ENCODE measurements at places on chromosomes 11 and 22. TPM values are rescaled to one million over a fixed set of nuclear protein-coding genes. Genes with fewer than 3 reads are reported as not detected.

GRCh38 chr22:39931251-39931650 is 28.9 kb upstream of the TMA7B start:
- DNase-seq, result no peak
- H3K4me1 ChIP-seq, result no peaks in the 10 kb centered on the region
- H3K36me3 ChIP-seq, result no peaks in the 10 kb centered on the region
- H3K27ac ChIP-seq, result no peak overlapping the region
- H3K4me3 ChIP-seq, result no peak overlapping the region
- H3K27me3 ChIP-seq, result no peaks in the 10 kb centered on the region

HTR3A gene
- 0.90 TPM for total RNA-seq

GRCh38 chr11:100316952-100317351 is 370.1 kb upstream of the ARHGAP42 start:
- no peaks in the 10 kb centered on the region for H3K27me3 ChIP-seq

DNA sequence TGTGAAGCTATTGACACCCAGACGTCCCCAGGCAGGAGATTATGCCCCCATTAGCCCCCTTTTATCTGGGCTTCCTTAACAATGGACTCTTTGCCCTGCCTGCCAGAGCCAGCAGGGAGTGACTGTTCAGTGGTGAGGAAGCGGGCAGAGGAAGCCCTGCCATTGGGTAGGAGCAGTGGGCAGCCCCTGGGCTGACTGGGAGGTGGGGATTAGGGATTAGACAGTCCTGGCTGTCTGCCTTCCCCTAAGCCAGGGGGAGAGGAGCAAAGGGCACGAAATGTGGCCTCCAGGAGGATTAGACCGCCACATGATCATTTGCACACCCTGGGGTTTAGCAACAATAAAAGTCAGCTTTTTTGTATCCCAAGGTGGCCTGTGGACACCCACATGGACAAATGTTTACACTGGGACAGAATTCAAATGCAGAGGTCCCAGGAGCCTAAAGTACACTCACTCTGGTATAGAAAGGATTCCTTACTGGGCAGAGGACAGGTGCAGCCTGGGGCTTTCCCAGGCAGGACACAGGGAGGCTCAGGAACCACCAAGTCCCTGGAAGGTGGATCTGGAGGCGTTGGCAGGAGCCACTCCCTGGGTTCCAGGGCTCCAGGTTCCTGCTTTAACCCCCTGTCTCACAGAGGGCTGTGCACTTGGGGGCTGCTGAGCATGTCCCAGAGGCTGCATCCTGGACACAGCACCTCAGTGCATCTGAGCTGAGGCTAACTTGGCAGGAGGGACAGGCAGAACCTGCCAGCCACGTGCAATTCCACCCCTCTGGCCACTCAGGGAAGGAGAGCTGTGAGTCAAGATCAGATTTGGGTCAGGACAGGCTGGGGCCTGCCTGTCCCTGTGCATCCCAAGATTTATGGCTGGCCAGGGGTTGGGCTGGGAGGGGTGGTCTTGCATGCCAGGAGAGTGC is 2.1 kb downstream of the PNPLA3 start:
- peaks cover 7% of the 10 kb centered on the region for H3K4me1 ChIP-seq
- no peak overlapping the region for H3K4me3 ChIP-seq
- H3K27ac ChIP-seq, result no peak overlapping the region
- H3K27me3 ChIP-seq, result peaks cover 7% of the 10 kb centered on the region
- no peaks in the 10 kb centered on the region for H3K36me3 ChIP-seq

All from colonic mucosa (tissue), 4 donors.